ENCODE measurements at places on chromosomes 4 and X.

DNA sequence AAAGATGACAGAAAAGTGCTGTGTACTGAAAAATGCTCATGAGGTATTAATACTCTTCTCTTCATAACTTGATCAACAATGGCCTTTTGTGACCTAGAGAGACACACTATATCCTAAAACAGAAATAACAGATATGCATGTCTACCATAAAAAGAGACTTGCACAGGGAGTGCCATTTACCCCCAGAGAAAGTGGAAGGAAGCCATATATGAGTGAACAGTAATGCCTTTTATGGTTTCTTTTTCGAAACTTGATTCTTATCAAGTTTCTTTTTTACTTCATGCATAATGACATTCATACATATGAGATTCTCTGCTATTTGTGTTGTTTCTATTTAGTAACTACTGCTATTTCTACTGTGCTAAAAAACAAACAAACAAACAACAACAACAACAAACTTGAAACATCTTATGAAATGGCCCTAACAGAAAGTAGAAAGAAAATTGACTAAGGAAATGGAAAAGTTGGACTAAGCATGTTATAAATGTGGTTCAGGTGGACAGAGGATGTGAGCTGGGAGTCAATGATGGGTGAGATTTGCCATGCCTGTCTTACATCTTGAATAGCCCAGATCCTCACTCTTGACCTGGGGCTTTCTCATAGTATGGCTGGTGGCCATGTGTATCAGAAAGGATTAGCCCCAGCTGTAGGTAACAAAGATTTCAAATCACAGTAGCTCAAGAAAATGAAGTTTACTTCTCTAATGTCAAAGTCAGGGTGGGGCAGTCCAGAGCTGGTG, 43.8 kb downstream of the GEMIN8 start:
- DNase-seq, result no peak

- no peak for DNase-seq
Observed at GRCh38 chrX:17967888-17968287, 106.8 kb upstream of the RAI2 start.

GRCh38 chr4:117324851-117325491, 239.6 kb upstream of the TRAM1L1 start:
- no peak for DNase-seq

DNA sequence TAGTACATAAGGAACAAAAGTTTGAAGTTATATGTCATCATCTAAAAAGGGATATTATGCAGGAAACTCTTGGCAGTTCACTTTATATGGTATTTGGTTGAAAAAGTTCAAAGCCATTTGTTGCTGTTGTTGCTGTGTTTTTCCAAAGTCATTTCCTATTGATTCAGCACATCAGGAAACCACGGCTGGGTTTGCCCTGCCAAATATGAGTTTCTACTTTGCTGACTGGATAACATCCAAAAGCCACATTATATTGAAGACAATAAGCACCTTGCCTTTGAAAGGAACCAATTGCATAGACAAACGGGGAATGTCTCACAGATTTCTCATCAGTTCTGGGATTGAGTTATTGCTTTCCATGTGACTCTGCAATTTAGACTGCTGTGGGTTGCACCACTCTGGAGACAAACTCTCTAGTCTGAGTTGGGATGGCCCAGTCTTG, 206.1 kb downstream of the SLC39A8 start:
- peak; percentile 16 for DNase-seq

- DNase-seq, result no peak
Observed at GRCh38 chr4:56659946-56660345, 21.1 kb downstream of the HOPX start.

- DNase-seq, result peak; percentile 30
Observed at GRCh38 chrX:107826238-107827029, 768 bp downstream of the MID2 start.

GRCh38 chr4:154348657-154349056, 142.9 kb downstream of the DCHS2 start:
- DNase-seq, result no peak

DNA sequence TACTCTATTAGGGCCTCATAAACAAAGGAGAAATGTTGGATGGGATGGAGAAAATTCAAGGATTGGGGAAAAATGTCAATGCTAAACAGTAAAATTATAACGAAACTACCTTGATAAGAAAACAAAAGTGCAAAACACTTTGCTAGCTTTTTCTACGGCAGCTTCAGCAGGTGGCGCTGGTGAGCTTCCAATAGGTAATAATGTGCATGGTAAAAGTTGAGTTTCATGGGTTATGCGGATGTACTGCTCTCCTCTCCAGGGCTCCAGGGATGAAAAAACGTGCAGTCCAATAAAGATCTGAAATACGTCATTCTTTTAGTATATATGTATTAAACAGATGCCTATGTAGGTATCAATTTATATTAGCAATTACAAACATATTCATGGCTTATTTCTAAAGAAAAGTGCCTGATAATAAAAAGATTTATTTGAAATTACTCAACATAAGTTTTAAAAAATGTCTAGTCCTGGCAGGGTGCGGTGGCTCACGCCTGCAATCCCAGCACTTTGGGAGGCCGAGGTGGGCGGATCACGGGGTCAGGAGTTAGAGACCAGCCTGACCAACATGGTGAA, 239.6 kb downstream of the GRXCR1 start:
- DNase-seq, result peak; percentile 24

DNA sequence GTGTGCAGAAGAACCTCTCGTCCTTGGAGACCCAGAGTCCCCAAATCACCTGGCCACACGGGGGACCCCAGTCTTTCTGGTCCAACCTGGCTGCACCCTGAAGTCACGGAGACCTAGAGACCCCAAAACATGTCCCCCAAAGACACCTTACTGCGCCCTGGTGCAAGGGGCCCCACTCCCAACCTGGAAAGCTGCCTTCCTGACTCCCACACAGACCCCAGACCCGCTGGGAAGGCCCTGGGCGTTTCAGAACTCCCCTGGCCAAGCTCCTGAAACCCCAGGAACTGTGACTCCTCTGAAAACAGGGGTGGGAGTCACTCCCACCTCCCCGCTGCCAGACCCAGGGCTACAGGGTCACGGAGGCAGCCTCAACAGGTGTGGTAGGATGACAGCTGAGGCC, 12.7 kb upstream of the SHOX start:
- DNase-seq, result no peak

DNA sequence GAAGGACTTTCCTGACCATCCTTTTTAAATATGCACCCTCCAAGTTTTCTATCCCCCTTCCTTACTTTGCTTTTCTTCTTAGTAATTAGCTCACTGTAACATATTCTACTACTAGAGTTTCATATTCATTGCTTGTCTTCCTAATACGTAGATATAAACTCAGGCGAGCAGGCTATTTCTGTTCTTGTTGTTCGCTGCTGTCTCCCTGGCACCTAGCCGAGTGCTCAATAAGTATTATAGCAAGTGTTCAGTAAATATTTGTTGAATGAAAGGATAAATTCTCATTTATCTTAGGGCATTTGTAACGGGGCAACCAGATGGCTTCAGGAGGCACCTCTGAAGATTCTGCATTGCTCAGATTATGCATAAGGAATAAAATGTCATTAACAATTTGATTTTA, 6.8 kb upstream of the RHOH start:
- DNase-seq, result no peak

GRCh38 chr4:155784637-155785036, 25.8 kb downstream of the GUCY1B1 start:
- no peak for DNase-seq

DNA sequence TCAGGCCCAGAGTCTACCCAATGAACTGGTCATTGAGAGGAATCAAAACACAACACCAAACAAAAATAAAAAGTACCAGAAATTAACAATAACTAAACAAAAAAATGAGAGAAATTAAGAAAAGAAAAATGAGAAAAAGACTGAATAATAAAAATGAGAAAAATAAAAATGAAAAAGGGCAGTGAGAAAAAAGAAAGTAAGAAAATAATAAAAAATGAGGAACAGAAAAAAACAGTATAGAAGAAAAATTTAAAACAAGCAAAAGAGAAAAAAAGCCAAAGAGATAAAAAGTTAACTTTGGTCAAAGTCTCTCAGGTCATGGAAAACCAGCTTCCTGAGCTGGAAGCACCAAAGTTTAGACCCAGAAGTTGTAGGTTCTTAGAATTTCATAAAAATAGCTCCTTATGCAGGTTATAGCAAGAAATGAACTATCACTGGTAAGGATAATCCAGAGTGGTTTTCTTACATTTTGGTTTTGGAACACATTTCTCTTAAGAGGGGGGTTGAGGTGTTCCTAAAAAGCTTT, 51.0 kb upstream of the WDR17 start:
- no peak for DNase-seq

DNA sequence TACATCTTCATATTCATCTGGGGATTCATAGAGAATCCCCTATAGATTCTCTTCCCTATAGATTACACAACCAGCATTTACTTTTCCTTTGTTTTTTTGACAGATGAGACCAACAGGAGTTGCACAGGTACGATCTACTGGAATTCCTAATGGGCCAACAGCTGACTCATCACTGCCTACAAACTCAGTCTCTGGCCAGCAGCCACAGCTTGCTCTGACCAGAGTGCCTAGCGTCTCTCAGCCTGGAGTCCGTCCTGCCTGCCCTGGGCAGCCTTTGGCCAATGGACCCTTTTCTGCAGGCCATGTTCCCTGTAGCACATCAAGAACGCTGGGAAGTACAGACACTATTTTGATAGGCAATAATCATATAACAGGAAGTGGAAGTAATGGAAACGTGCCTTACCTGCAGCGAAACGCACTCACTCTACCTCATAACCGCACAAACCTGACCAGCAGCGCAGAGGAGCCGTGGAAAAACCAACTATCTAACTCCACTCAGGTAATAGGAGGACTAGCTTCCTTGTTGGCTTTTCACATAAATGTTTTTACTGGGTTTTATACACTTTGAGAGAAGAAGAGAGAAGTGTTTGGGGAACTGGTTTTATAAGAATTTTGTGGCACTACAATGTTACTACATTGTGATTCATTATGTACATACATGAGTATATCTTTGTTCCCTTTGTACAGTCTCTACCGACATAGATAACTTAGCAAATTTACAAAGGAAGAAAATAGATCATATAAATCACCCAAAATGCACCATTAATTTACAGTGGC, 137.2 kb downstream of the DIPK2B start:
- DNase-seq, result no peak

DNA sequence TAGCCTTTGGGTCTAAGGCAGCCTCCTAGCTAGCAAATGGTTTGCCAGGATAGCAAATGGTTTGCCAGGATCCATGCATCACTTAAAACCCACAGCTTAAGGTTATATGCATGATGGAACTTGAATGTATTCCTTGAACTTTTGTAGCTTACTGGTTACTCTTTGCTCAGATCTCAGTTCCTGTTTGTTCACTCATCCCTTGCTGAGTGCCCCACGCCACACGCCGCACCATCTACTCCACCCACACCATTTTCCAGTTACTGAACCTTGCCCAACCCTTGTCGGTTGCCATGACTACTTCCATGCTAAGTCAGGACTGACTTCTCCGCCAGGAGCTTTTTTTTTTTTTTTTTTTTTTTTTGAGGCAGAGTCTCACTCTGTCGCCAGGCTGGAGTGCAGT, 29.5 kb upstream of the XIAP start:
- DNase-seq, result no peak

DNA sequence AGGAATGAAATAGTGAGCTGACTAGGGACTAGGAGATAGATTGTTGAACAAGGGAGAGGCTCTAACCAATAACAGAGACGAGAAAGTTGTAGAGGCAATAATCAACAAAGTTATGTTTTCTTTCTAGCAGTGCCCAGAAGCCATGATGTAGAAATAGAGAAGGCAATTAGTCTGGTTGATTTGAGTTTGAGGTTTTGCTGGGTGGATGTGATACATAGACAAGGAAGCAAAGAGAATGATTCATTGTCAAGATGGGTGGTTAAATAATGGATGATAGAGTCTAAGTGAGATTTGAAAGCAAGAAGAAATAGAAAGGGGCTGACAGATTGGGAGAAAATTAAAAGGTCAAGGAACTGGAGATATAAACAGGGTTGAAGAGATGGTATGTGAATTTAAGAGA, 11.2 kb downstream of the RBM41 start:
- no peak for DNase-seq

- no peak for DNase-seq
Observed at GRCh38 chr4:7253837-7254236, 61.5 kb downstream of the SORCS2 start.

- DNase-seq, result no peak
Observed at GRCh38 chr4:142248946-142249345, 597.2 kb downstream of the INPP4B start.

DNA sequence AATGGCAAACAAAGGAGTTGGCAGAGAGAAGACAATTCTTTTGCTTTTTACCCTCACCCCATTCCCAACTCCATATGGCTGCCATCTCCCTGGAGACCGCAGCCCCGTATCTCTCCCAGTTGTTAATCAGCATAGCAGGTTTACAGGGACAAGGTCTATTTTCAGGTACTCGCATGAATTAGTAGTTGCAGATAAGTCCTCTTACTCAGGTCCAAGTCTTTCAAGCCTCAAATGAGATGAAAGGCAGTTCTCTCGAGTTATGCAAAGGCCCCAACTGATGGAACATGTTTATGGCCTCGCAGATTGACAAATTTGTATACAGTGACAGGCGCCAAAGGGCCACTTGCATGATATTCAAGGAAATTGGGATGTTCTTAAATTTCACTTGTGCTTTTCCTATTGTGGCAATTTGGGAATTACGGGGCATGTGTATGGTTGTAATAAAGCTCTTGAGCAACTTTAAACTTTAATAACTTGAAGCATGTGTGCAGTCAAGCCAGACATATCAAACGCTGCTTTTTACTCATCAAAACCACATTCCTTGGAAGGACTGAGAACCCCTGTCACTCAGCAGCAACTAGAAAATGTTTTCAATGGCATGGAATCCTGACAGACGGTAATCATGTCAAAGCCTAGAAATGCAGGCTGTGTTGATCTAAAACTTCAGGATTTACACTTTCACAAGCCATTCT, 45.1 kb downstream of the KDR start:
- no peak for DNase-seq

DNA sequence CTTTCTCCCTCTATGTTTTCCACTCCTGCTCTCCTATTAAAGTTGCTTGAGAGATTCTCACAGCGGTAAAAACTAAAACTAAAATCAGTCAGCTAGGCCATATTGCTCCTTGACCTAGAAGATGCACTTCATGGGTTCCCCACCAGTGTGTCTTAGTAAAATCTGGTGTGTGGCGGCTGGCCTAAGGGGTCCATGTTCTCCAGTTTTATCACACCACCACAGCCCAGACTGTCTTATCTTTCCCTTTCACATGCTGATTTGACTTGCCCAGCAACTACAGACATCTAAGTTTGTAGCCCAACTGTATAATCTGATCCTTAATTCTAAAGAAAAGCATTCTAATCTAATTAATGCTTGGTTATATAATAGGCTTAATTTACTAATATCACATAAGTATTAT, 68.0 kb downstream of the ATP8A1 start:
- DNase-seq, result no peak

- no peak for DNase-seq
Observed at GRCh38 chr4:111398906-111399330, 746.3 kb upstream of the FAM241A start.

DNA sequence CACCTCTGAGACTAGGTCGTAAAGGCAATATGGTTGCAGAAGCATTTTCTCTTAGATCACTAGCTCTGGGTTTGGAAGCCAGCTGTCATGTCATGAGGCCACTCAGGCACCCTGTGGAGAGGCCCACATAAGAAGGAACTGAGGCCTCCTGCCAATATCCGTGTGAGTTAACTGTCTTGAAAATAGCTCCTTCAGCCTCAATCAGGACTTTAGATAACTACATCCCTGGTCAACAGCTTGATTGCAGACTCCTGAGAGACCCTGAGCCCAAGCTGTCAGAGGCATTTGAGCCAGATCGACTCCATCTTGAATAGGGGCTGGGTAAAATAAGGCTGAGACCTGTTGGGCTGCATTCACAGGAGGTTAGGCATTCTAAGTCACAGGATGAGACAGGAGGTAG, 15.1 kb upstream of the REPS2 start:
- DNase-seq, result no peak

All from heart right ventricle (tissue), 16 donors.